ENCODE measurements at places on chromosomes 12 and 14.

- no peak for DNase-seq
These were observed 279.4 kb downstream of the CACNA1C start for GRCh38 chr12:2332236-2332635.

- no peak for DNase-seq
These were observed 13.9 kb upstream of the NR4A1 start for GRCh38 chr12:52037248-52037861.

- DNase-seq: no peak
These were observed 56.6 kb downstream of the TTC9 start for GRCh38 chr14:70698288-70698687.

DNA sequence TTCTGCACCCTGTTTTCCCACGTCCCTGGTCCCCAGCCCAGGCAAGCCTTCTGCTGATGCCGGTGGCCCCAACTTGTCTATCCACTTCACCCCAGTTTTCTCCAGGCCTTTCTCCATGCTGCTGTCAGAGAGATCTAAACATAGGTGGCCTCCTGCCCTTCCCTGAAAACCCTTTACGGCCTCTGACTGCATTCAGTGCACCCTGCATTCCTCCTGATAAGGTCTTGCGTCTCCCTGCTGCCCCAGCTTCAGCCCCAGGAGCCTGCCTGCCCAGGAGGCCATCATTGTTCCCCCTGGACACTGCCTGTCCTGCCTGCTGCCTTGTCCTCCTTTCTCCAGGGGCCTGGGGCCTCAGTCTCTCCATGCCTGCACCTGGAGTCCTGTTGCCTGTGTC is 29.8 kb downstream of the TRAF3 start:
- DNase-seq: no peak

DNA sequence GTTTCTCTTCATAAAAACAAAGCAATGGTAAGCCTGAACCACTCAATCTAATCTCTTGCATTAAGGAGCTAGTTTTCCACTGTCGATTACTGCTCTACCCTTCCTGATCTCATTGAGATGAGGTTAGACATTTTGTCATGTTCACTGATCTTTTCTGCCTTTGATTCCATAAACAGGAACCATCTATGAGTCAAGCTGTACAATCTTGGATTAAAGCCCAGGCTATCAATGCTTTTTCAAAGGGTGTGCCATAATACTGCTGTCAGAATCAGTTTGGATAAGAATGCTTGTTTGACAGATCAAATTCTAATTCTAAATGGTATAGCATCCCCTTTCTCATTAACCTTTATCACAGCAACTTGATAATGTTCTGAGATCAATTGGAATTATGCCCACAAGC is 16.1 kb downstream of the GRIP1 start:
- no peak for DNase-seq
